ENCODE measurements at places on chromosomes 5 and 9.

DNA sequence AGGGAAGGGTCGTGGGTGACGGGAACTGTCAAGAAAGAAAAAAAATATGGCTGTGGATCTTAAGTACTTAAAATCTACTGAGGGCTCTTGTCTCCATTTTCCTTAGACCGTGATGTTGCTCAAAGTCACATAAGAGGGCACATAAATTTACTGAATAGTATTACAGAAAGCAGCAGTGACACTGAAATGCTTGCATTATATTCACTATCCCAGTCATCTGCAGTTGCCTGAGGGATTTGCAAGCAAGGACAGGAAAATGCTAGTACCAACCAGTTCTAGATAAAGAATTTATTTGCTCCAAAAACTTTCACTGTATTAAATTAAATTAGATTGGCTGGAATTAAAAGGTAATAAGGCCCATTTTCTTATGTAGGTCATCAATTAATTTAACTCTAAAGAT is 106.5 kb upstream of the CCDC152 start:
- DNase-seq, result no peak

DNA sequence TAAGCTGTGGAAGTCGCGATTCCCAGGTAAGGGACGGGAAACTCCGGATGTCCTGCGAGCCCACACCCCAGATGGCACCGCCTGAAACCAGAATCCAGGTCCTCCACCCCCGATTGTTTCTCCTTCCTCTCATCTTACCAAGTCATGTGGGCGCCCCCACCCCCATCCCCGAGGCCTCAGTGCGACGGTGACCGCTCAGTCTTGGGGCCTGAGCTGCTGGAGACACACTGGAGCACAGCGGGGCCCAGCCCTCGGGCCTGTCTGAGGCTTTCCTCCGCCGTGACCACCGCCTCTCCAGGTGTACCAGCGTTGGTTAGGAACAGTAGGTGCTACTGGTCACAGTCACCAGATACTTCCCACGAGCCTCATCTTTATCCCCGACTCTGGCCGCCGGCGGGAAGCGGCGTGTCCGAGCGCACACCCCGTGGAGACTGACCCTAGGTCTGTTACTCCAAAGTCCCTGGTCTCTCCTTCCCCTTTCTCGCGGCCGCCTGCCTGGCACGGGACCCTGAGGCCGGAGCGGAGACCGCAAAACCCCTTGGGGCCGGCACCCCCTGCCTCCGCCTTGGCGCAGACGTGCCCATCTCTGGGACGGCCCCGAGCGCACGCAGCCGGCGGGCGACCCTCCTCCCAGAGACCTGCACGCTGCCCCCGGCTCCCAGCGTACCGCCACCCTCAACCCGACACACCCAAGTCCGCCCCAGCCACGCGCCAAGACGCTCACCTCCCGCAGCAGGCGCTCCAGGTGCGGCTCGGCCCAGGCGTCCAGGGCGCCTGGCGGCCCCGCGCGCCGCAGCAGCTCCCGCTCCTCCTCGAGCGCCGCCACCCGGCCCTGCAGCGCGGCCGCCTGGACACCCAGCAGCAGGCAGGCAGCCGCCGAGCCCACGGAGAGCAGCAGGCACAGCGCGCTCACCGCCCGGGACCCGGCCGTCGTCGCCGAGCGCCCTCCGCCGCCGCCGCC is 733 bp downstream of the COL23A1 start:
- peak; percentile 43 for DNase-seq

GRCh38 chr5:67299231-67299735 is 102.7 kb upstream of the CD180 start:
- DNase-seq, result no peak

DNA sequence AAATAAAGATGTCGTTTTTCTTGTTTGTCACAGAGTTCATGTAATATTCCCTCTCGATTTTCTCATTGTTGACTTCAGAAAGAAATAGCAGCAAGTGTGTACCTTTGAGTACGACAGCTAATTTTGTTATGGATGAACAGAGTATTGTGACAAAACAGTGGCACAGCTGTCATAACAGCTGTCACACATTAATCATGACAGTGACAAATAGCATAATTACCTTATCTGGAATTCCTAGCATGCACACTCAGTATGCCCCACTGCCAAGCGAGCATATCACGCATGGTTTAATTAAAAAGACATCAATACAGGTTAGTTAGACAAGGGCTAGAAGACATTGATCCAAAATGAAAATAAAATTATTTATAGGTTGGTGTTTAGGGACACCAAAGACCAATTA is 375.1 kb downstream of the SPATA31D1 start:
- DNase-seq, result no peak

DNA sequence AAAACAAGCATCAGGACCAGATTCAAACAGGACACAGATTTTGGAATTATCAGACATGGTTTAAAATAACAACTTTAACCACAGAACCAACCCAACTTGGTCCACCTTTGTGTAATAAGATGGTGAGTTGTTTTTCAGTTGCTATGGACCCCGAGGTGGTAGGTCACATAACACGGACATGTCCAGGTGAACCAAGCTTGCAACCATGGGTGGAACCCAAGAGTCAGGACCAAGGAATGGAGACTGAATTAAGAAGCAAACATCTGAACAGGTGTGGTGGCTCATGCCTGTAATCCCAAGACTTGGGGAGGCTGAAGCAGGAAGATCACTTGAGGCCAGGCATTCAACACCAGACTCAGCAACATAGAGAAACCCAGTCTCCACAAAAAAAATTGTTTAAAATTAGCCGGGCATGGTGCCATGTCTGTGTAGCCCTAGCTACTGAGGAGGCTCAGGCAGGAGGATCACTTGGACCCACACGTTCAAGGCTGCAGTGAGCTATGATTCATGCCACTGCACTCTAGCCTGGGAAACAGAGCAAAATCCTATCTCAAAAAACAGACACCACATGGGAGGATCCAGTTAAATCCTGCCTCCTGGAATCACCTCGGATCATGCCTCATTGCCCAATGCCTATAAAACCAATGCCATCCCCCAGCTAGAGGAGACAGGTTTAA is 10.6 kb downstream of the PTBP3 start:
- no peak for DNase-seq

- DNase-seq, result no peak
Measured at GRCh38 chr5:172101547-172102217, 86.3 kb downstream of the STK10 start.

DNA sequence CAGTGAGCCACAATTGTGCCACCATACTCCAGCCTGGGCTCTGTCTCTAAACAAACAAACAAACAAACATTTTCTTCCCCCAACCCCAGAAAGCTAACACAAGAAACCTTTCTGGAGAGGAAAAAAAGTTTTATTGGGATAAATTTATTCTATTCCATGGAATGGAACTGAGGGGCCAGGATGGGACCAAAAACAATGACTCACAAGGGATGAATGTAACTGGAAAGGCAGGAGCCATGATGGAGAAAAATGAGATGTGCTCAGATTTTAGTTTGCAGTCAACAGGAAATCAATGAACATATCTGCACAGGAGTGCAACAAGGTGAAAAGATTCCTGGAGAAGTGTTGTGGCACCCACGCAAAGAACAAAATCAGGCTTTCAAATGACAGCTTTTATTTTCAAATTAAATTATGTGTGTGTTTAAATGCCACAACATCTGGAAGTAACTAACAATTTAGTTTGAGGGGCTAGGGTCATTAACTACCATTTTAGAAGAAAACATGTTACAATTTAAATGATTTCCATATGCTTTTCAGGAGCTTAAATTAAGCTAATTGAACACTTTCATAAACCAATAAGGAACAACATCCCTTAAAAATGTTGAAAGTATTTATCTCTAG is 208.6 kb downstream of the TSSK1B start:
- no peak for DNase-seq

DNA sequence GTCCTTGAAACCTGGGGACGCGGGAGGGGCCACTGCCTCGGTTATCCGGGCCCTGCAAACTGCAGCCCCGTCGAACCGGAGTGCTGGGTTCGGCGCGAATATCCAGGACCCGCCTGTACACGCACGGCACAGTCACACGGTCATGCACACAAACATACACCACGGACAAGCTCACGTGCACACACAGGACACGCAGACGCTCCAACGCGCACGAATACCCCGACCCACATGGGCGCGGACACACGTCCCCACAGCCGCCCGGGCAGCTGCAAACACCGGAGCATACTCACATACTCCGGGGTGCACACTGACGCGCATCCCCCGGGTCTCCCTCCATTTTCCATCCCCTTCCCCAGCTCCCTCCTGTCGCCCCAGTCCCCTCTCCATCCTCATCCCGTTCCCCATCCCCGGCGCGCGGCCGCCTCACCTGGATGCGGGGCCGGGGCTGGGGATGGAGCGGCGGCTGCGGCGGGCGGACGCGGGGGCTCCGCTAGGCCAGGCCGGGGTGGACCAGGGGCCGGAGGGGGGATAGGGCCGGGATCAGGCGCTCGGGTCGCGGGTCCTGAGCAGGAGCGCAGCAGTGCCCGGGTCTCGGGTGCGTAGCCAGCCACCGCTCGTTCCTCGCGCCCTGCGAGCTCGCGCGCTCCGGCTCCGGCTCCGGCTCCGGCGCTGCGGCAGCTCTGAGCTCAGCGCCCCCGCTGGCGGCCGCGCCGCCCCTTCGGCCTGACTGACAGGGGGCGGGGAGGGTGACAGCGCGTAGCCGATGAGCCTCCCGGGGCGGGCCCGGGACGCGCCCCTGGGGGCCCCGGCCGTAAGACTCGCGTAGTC is at the start of the genes EIF4E1B and SNCB:
TSS of gene EIF4E1B (plus strand) at position 823 of the 828 bp plus-strand sequence. CDS start 12,113 bp downstream, outside the sequence.
TSS of gene SNCB (minus strand) at position 682 of the 828 bp plus-strand sequence. CDS start 880 bp downstream, outside the sequence.
- DNase-seq, result peak; percentile 53

DNA sequence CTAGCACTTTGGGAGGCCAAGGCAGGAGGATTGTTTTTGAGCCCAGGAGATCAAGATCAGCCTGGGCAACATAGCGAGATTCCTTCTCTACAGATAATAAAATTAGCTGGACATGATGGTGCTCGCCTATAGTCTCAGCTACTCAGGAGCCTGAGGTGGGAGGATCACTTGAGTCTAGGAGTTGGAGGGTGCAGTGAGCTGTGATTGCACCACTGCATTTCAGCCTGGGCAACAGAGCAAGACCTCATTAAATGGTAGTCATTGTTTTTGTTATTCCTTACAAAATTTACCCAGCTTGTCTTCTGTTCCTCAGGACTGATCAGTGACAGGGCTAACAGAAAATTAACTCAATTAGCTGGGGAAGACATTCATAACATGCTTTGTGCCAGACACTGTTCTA is 104.5 kb downstream of the NDFIP1 start:
- no peak for DNase-seq

GRCh38 chr9:38003230-38003629 is 65.8 kb downstream of the SHB start:
- no peak for DNase-seq

GRCh38 chr9:34669809-34670562 is 7.5 kb upstream of the CCL27 start:
- no peak for DNase-seq

DNA sequence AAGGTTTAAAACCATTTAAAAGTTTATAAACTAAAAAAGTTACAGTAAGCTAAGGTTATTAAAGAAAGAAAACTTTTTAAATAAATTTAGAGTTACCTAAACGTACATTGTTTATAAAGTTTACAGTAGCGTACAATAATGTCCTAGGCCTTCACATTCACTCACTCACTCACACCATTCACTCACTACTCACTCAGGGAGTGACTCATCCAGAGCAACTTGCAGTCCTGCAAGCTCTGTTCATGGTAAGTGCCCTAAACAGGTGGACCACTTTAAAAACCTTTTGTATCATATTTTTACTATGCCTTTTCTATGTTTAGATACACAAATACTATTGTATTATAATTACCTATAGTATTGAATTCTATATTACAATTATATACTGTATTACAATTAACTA is 190.8 kb upstream of the RASA1 start:
- DNase-seq, result no peak

DNA sequence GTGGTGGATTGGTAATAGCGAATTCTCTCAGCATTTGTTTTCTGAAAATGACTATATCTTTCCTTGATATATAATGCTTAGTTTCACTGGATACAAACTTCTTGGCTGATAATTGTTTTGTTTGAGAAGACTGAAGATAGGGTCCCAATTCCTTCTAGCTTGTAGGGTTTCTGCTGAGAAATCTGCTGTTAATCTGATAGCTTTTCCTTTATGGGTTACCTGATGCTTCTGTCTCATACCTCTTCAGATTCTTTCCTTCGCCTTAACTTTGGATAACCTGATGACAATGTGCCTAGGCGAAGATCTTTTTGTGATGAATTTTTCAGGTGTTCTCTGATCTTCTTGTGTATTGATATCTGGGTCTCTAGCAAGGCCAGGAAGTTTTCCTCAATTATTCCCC is 94.7 kb upstream of the ACO1 start:
- DNase-seq, result no peak

- no peak for DNase-seq
Measured at GRCh38 chr9:134891713-134892112, 11.1 kb downstream of the FCN2 start.

DNA sequence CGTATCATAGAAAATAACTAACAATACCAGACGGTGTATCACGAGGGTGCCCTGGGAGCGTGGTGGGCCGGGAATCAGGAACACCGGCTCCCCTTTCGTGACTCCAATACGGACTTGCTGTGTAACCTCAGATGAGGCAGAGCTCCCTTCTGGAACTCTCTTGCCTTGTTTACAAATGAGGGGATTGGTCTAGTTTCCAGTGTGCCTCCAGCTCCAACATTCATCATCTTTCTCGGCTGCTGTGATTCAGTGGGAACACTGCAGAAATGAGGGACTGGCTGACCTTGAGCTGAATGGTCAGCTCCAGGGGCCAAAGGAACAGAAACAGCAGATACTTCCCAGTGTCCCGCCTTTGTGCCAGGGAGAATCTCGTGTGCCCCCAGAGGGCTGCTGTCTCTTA is 22.6 kb upstream of the TGFBI start:
- DNase-seq, result no peak

GRCh38 chr5:12217039-12217438 is 312.8 kb upstream of the CTNND2 start:
- no peak for DNase-seq

- no peak for DNase-seq
Measured at GRCh38 chr5:152534641-152535040, 129.6 kb upstream of the NMUR2 start.

- DNase-seq, result no peak
Measured at GRCh38 chr5:126746290-126746689, 30.6 kb upstream of the LMNB1 start.

DNA sequence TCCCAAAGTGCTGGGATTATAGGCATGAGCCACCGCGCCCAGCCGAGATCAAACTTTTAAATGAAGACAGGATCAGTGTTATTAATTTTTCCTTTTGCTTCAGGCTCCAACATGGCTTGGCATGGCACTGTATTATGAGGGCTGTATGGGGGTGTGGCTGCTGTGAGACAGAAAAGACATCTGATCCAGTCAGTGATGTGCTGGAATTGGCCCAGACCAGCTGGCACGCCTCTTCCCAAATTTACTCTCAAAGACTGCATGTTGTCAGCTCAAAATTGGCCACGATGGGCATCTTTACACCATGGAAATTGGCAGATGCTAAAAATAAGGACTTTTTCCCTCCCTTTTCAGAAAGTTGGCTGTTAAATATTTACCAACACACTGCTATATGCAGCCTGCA is 12.1 kb upstream of the COL27A1 start:
- DNase-seq, result no peak

DNA sequence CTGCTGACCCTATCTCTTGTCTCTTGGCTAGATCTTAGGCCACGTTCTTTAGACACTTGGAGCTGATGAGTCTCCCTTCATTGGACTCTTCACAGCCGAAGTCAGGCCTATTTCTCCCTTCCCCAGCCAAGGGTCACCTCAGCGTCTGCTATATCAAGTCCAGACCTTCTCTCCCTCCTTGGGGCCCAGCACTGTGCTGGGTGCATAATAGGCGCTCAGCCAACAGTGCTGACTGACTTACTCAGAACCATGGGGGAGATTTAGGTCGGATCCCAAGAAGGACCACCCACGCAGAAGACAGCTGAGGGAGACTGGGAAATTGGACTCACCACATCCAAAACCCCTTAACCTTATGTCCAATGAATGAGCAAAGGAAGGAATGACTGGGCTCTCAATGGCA is 5.6 kb upstream of the AMBP start:
- DNase-seq, result no peak
